ENCODE measurements at places on chromosomes 16 and 17.

GRCh38 chr17:79836972-79837887, 2.0 kb downstream of the CBX4 start:
- DNase-seq, result no peak

- no peak for DNase-seq
Observed at GRCh38 chr17:46038414-46038813, 39.4 kb downstream of the STH start.

DNA sequence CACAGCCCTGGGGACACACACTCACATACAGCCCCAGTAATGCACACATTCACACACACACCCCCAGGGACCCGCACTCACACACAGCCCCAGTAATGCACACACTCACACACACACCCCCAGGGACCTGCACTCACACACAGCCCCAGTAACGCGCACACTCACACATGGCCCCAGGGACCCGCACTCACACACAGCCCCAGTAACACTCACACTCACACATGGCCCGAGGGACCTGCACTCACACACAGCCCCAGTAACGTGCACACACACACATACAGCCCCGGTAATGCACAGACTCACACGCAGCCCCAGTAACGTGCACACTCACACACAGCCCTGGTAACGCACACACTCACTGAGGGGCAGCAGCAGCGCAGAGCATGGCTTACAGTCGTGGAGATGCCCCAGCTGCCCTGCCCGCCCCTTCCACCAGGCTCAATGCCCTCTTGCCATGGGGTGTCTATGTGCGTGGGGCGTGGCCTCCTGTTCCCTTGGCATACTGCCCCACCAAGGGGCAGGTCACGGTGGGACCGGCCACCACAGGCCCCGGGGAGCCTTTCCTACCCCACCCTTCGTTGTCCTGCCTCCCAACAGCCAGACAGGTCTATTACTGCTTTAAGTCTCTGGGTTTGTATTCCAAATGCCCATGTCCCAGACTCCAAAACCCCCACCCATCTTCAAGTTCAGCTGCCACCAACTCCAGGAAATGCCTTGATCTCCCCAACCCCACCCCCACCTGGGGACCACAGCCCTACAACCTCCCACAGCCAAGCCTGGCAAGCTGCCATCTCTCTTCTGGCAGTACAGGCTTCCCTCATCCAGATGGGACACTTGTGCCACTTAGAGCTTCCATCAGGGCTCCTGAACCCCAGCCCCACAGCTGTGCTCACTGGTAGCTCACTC, 2.7 kb downstream of the CCDC102A start:
- no peak for DNase-seq

GRCh38 chr17:5628262-5628661, 44.0 kb upstream of the NLRP1 start:
- no peak for DNase-seq

GRCh38 chr17:82091264-82092066, 6.6 kb downstream of the FASN start:
- no peak for DNase-seq

DNA sequence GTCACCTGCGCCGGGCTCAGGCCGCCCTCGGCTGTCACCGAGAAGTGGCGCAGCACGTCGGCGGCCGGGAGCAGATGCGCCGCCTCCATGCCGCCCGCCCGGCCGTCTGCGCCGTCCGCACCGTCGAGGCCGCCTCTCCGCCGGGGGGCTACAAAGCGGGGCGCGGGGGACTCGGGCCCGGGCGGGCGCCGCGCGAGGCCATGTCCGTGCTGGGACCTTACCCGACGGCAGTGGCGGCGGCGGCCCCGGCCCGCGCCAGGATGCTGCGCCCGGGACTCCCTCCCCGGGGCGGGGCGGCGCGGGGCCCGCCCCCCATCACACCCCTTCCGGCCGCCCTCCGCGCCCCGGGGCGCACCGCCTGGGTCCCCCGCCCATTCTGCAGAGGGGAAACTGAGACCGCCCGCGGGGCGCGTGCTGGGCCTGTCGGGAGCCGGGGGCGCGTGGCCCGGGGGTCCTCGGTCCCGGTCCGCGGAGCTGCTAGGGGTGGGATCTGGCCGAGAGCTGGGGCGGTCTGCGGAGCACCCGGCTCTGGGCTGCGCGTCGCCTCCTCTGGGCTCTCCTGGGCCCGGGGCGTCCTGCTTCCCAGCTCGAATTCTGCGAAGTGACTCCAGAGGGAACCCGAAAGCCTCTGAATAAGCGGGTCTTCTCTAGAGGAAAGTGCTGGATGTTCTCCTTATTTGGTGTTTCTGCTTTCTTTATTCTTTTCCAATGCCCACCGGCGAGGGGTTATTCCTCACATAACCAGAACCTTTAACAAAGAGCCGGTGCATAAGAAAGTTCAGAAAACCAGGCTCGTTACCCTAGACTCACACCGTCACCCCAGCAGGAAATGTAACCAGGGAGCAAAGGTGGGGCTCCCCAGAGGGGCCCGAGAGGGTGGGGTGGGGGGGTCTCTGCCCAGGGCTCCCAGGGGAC, at the start of gene ATP2A3:
TSS of gene ATP2A3 (minus strand) at position 235 of the 915 bp plus-strand sequence. CDS start at position 89, 146 bp downstream.
- peak; percentile 50 for DNase-seq

DNA sequence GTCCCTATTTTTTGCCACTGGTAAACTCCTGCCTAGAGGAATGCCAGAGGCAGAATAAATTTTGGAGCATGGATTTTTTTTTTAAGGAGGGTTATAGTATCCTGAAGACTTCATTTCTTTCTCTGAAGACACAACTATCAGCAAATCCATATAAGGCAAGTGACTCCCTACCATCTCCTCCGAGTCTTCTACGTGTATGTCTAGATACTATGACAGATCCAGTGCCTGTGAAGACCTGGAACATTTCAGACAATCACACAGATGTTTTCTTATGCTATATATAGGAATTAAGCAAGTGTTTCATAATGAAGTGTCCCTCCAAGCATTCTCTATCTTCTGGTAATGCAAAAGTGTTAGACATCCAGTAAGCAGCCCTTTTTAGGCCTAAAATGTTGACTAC, 255.5 kb upstream of the TBX2 start:
- no peak for DNase-seq

DNA sequence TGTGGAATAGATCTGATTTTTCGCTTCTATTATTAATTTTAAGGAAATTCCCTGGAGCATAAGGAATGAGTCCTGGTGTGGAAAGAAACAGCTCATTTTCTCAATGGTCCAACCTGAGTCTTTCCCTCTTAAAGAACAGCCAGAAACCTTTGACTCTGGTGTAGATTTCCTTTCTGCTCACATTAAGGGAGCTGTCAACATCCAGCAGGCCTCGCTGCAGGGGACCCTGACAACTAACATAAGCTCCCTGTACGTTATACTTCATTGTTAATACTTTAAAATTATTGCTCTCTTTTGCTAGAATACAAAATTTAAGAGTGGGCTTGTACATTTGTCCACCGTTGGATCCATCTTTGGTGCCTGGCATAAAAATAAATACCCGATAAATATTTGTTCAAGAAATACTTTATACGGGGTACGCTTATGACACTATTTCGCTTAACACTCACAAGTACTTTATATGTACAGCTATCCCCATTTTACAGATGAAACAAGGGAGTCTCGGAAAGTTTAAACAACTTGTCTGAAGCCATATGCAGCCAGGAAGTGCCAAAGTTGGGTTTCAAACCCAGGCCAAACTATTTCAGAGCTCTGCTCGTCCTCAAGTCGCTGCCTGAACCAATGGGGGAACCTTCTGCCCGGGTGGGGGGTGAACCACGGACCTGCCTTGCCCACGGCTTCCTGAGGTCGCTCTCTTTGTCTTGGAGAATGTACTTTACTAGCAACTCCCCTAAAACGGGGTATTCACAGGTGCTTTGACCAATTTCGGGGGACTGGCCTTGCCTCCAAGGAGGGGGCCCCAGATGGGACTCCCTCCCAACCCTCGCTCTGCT, 611 bp downstream of the SMARCE1 start:
- DNase-seq, result peak; percentile 24

DNA sequence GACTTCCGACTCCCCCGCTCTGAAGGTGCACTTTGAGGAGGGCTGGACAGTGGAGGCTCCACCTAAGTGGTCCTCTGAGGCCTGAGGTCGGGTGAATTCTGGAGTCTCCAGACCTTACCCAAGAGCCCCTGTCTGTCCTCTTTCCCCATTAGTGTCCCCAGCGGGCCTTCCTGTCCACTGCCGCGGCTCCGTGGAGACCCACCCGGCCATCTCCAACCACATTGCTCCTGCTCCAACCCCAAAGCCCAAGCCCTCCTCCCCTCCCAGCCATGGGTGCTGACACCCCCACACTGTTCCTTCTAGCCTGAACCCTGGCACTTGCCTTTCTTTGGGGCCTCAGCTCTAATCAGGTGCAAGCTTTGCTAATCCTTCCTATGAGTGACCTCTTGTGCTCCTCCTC, 283.1 kb upstream of the TNRC6C start:
- no peak for DNase-seq

DNA sequence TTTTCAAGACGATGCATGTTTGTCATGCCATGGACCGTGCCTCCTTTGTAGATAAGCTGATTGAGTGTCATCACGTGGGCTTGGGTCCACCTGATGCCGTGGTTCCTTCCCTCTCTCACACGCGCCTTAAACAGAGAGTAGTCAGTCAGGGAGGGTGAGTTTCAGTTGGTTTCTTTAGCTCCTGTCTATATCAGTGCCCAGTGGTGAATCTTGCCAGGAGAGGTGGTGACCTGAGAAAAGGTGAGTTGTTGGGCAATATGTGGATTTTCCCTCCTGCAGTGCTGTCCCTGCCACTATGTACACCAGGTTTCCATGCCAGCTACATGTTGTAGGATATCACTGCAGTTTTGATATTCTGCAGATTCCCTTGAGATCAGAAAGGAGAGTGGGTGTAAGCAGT, 129.7 kb downstream of the LAT start:
- no peak for DNase-seq

DNA sequence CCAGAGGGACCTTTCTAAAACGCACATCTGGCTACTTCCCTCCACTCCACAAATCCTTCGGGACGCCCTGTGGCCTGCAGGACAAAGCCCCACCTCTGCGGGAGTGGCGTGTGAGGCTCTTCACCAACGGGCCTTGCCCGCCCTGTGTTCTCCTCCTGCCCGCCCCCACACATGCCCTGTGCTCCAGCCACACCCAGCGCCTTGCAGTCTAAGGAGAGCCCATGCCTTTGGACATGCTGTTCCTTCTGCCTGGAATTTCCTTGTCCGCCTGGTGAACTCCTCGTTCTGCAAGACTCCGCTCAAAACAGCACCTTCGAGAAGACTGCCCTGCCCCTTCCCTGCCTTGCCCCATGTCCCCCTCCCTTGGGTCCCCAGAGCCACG, 7.4 kb downstream of the ELOB start:
- no peak for DNase-seq

DNA sequence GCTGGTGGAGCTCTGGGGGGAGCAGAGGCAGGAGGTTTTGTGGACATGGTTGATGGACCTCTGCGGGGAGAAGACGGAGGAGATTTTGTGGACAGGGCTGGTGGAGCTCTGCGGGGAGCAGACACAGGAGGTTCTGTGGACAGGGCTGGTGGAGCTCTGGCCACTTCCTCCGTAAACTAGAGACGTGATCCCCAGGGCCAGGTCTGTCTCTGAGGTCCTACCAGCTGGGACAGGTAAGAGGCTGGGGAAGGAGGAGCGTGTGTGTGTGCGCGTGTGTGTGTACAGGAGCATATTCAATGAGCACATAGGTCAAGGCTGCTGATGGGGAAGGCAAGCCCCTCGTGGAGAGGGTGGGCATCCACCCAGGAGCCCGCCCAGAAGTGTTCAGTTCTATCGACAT, 20.6 kb downstream of the RPH3AL start:
- DNase-seq, result no peak

- DNase-seq, result no peak
Observed at GRCh38 chr16:68574479-68574878, 35.4 kb downstream of the ZFP90 start.

- no peak for DNase-seq
Observed at GRCh38 chr17:34358631-34359030, 2.4 kb downstream of the CCL13 start.

- DNase-seq, result no peak
Observed at GRCh38 chr16:69833357-69834282, 71.5 kb downstream of the WWP2 start.

DNA sequence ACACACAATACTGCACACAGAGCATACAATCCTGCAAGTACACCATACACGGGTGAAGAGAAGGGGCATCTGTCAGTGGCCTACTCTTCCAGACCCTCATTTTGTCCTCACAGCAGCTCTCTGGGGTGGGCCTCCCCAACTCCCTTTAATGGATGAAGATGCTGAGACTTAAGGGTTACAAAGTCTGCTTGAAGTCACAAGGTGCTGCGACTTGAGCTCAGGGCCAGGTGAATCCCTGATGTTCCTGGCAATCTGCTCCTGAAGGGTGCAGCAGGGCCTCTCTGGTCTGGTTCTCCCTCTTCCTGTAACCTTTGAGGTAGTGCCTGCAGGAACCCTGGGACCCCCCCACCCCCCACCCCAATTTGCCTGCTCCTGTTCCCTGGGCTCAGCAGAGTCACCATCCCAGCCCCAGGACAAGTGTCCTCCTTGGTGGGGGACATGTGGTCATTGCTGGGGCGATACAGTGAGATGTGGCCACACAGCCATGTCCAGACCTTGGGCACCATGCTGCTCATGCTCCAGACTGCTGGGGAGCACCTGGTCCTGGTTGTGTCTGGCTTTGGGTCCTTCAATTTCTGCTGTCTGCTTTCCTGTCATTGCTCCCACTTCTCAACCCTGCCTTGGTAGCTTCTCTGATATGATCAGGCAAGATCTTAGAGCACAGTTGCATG, 107.5 kb downstream of the METRNL start:
- DNase-seq, result no peak

DNA sequence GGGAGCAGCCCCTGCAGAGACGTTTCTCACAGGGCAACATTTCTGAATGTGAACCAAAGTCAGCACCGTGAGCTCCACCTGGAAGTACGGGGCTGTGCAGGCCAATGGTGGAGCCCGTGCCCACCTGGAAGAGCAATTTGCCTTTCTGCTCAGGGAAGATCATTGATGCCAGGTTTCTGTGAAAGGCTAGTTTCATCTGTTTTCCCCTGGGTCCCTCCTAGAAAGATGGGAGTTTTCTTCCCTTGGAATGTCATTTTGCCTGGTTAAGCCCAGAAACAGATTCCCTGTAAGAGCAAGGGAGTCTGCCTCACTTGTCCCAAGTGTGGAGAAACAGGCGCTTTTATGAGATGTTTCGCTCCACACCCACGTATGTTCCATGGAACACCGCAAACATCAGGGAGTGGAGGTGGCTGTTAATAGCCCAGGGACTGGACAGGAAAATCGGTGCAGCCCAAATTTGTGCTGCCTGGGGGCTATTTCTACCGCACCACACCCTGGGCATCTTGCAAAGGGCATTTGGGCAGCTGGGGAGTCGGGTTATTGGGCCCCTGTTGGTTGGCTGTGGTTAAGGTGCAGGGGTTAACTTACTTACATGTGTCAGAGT, 2.6 kb downstream of the SLC6A4 start:
- DNase-seq, result no peak

GRCh38 chr16:64250866-64251265, 871.0 kb downstream of the CDH11 start:
- no peak for DNase-seq

GRCh38 chr16:56246051-56246817, 54.9 kb downstream of the GNAO1 start:
- DNase-seq, result no peak

GRCh38 chr17:79616801-79617200, 6.0 kb upstream of the RBFOX3 start:
- DNase-seq, result no peak
